Mammary epithelial cell (primary cell): ENCODE measurements at places on chromosomes 5 and 9. TPM values are rescaled to one million over a fixed set of nuclear protein-coding genes. Genes with fewer than 3 reads are reported as not detected.

DNA sequence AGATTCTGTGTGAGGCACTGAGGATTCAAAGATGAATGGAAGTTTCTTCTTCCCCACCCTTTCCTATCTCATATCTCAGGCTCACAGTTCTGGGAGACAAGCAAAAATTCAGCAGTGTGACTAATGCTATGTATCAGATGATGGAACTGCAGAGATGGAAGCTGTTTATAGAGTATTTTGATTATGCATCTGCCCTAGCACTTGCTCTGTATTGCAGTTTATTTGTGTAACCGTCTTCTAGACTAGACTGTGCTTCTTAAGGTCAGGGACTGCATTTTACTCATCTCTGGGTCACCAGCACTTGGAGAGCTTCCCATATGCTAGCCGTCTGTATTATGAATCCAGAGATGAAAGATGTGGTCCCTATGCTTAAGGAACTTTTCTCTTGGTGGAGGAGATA, 12.6 kb downstream of the CAVIN4 start:
- no peak for DNase-seq

DNA sequence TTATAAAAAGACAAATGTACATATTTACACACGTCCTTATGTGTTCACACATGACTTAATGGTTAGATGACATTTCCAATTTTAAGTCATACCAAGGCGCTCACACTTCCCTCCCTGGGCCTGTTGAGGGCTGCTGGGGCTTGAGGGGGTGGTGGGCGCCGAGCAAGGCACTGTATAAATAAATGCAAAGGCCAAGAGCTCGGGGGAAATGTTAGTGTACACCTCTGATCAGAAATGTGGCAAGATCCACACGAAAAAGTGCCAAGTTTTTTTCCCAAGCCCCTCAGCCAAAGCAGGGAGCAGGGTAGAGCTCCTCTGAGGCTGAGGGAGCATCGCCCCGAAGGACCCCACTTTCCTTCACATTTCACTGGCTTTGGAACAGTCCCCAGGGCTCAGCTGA, 7.5 kb downstream of the IRF1 start:
- DNase-seq = no peak

DNA sequence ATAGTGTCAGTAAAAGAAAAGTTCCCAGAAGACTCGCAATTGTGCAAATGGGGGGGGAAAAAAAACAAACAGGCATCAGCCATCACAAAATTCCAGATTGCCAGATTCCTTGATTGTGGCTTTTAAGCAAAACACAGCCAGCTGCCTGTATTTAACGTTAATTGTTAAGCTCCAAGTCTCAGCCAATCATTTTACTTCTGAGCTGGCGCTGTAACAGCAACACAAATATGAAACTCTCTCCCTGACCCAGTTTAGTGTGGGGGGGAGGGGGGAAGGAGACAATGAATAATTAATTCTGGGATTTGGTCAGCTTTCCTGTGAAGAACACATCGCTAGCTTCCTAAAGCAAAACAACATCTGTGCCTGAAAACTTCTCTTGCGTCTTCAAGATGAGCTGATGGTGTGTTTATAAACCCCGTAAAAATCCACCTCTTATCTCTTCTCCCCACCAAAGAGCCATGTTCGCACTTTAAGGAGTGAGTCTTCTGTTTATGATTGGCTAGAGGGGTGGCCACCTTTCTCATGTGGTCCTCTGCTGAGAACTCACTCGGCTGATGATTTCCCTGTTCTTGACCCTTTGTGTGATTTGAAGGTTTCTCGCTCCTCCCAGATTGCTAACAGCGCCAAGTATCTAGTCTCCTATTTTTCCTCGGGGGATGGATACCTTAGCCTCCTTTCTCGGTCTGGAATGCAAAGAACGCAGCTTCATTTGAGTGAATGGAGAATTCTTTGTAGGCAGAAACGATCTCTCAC, 160.2 kb upstream of the DAPK1 start:
- peak; percentile 9 for DNase-seq

The FCN2 gene
- not detected in 2 replicates for total RNA-seq

DNA sequence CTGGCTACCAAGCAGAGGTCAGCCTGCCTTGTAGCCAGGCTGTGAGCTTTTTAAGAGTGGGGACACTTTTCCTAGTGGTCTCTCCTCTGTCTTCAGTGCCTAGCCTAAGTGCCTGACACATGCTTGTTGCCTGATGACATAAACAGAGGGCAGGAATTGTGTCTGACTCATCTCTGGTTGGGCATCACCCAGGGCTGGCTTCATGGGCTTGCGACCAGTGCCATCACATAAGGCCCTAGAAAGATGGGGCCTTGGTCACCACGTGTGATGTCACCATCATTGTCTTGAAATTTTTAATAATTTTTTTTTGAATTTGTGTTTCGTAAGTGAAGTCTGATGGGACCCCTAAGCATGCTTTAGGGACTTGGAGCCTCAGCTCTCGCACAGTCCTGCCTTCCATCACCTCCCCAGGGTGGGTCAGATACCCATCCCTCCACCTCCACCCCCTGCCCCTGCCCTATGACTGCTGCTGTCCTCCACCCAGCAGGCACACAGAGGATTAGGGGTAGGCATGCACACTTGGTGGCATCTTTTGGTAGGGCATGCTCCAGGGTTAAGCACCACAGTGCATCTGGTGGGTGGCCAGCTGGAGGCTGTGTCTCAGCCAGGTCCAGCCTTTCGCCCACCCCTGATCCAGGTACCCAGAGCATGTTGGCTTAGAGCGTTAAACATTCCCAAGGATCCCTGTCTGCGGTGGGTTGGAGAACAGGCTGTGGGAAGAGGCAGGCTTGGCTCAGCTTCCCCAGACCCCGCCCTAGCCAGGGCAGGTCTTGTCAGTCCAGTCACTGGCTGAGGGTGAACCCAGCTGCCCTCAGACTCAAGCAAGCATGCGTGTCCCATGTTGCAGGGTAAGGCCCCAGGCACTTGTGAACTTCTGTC, 80.1 kb upstream of the SH3PXD2B start:
- DNase-seq = peak; percentile 54

GRCh38 chr9:26058111-26058895, 380.1 kb upstream of the TUSC1 start:
- DNase-seq = peak; percentile 9

DNA sequence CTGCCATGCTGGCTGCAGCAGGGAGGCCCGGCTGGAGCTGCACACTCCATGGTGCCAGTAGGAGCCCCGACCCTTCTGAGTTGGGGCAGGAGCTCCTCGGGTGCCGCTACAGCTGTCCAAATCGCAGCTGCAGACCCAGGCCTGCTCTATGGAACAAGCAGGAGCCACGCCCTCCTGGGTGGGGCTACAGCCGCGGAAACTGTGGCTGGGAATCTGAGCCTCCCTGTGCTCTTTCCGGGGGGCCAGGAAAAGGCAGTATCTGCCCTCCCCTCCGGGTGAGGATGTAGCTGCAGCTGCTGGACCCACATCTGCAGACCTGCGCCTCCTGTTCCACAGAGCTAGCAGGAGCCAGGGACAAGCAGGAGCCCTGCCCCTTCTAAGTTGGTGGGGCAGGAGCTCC, 278.9 kb upstream of the ACTBL2 start:
- DNase-seq = no peak
